ENCODE measurements at places on chromosomes 16 and 17.

DNA sequence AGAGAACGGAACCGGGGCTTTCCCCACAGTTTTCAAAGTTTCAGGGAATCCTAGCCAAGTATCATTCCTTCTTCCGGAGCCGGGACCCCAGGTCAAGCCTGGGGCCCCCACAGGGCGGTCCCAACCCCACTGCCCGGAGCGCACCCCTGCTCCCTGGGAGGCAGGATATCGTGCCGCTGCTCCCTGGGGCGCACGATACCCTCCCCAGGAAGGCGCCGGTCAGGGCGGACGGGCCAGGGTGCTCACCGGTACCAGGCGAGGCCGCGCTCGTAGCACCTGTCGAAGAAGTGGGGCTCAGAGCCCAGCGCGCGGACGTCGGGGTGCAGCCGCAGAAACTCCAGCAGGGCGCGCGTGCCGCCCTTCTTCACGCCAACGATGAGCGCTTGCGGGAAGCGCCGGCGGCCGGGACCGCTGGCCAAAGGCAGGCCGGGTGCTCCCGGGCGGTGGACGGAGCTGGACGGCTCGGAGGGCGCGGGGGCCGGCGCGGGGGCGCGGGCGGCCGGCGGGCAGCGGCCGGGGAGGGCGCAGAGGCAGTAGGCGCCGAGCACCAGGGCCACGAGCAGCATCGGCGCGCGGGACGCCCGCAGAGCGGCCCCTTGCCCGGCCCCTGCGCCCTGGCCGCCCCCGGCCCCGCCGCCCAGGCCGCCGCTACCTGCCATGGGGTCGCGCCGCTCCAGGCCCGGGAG is 407 bp downstream of the HS3ST6 start:
- DNase-seq: no peak

- DNase-seq: no peak
Observed at GRCh38 chr17:62653826-62654761, 26.6 kb downstream of the MRC2 start.

DNA sequence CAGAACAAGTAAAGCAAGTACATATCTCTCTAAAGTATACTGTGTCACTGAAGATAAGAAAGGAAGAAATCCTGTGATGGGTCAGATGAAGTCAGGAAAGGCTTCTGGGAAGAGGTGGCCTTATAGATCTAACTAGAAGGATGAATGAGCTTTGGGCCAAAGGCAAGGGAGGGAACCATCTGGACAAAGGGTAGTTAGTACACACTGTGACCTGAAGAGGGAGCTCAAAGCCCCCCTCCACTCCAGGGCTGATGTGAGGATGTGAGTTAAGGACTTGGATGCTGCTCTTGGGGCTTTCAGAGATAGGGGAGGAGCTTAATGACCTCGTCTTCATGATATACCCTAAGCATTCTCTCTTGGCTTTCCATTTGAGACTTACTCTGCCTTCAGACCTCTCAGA is 185.3 kb upstream of the CACNG3 start:
- DNase-seq: peak; percentile 56

DNA sequence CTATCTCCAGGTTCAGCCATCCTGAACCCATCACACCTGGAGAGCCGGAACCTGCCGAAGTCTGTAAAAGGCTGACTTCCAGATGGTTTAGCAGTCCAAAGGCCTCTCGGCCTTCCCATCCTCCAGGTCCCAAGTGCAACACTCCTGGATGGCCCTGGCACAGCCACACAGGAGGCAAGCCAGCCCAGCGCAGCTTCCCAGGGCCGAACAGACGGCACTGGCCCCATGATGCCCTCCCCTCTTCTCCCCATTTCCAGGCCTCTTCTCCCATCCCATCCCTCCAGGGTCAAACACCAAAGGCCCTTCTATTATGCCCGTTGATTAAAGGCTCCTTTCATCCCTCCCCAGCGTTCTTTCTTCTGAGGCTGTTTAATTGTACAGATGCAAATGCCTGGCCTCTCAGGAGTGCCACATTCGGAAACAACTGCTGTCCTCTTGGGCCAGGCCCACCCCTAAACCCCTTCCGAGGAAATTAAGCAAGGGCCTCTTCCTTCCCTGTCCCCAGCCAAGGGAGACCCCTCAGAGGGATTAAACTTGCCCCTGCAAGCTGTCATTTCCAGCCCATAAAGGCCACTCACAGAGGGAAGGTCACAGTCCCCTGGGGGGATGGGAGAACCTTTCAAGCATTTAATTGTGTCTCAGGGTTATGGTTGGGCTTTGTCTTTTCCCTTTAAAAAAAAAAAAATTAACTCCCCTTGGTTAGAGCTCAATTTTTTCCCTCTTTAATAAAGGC is 30.8 kb downstream of the AXIN2 start:
- DNase-seq: no peak

- peak; percentile 50 for DNase-seq
Observed at GRCh38 chr17:7323731-7324437, 5.3 kb downstream of the NEURL4 start.

- no peak for DNase-seq
Observed at GRCh38 chr17:78141437-78142118, 4.6 kb upstream of the C17orf99 start.

GRCh38 chr16:67237396-67238277 is 9.6 kb downstream of the FHOD1 start:
- no peak for DNase-seq

DNA sequence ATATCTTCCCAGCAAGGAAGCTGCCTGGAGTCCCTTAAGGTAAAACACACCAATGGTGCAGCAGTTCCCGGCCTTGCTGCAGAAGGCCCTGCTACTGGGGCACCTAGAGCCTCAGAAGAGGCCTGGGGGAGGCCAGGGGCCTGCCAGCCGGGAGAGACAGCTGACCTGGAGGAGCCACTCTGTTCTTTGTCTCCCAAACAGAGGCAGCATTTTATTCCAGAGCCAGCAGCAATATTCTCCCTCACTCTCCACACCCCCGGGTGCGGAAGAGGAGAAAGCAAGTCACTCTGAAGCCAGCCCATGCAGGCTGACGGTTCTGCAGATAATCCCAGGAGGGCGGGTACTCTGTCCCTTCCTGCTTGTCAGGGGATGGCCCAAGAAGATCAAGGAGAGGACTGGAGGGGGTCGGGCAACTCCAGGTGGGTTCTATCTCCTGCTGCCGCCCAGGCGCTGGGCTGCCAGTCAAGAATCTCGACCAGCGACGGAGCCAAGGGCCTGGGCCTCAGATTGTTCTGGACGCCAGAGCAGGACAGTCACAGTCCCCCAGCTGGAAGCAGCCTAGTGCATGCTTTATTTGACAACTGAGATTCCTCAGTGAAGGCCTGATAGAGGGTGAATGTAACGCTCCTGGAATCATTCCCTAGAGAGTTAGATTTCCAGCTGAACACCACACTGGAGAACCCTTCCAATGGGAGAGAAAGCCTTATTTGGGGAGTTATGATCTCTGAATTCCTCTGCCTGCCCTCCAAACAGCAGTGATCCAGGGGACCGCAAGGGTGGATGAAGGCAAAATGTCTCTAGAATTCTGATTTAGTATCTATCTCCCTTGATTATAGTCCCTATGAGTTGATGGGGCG is 1.1 kb upstream of the KIFC3 start:
- no peak for DNase-seq

GRCh38 chr17:80892900-80893603 is 98.6 kb upstream of the CHMP6 start:
- DNase-seq: no peak

DNA sequence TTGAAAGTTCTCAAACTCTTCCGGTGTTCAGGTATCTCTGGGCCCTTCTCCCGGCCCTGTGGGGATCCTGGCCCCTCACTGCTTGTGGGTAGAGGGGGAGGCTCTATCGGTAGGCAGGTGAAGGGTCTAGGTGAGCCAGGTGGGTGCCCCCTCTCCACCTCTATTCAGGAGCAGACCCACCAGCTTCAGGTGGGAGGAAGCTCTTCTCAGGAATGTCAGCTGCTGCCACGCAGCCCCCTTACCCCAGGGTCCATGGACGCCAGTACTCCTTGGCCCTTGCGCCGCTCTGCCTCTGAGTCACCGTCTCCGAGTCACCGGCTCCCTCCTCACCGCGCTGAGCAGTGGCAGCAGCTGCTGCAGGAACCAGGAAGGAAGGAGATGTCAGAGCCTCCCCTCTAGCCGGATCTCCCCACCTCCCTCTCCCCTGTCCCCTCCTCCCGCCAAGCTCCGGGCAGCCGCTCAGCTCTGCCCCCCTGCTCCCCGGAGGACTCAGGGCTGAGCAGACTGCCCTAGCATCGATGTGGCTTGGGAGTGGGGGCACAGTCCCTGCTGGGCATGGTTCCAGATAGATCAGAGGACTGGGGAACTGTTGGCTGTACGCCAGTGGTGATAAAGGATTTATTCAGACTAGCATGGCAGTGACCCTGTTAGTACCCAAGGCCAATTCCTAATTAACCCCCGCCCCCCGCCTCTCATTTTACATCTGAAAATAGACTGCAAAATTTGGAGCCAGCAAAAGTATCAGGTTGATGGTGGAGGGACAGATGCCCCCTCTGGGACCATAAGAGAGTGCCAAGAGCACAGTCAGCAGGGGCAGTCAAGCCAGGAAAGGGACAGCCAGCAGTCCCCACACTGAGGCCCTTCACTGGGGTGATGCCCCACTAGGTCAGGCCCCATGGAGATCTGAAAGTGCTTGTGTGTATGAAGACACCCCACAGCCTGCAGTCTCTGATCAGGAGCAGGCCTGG is at the start of gene OSBPL7:
Gene OSBPL7, minus strand, starts transcription at position 371 of the 968 bp plus-strand sequence. CDS start 1,516 bp downstream, outside the sequence.
- DNase-seq: peak; percentile 95

- peak; percentile 40 for DNase-seq
Observed at GRCh38 chr17:81328978-81329926, 34.1 kb upstream of the SLC38A10 start.

DNA sequence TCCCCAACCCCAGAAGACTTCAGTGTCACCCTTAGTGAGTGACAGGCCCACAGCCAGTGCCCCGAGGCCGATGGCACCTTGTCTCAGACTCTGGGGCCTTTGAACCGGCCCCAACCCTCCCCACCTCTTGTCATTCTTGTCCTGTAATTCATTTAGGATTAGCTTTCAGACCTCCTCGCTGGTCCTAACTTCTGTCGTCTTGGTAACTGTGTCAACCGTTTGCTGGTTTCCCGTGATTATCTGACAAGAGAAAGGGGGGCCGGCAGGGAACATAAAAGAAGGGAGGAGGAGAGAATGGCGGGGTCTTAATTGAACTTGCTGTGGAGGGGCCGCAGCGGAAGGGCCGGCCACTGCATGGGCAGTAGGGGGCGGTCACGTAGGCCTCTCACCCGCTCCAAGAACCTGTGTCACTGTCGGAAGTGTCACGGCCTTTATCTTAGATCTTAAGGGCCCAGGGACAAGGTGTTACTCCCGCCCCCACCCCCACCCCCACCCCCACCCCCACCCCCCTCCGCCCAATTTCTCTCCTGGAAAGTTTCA is 46.5 kb upstream of the GSE1 start:
- DNase-seq: no peak

- DNase-seq: no peak
Observed at GRCh38 chr17:80397034-80397387, 18.0 kb upstream of the ENDOV start.

DNA sequence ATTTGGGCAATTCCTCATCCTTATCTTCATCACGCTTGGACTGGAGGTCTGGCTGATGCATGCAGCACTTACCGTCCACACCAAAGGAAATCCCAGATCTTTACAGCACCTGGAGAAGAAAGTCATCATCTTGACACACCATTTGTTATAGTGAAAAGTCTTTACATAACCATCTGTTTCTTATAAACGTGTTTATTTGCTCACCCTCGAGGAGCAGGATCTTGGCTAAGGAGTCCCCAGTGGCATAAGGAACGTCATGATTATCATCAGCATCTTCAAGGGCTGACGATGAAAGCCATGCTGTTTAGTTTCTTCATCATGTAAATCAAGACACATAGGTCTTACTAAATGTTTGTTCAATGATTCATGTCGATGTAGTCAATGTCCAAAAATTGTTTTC is 248.8 kb upstream of the ELAC2 start:
- no peak for DNase-seq

GRCh38 chr17:82614095-82614631 is 34.1 kb downstream of the WDR45B start:
- no peak for DNase-seq

DNA sequence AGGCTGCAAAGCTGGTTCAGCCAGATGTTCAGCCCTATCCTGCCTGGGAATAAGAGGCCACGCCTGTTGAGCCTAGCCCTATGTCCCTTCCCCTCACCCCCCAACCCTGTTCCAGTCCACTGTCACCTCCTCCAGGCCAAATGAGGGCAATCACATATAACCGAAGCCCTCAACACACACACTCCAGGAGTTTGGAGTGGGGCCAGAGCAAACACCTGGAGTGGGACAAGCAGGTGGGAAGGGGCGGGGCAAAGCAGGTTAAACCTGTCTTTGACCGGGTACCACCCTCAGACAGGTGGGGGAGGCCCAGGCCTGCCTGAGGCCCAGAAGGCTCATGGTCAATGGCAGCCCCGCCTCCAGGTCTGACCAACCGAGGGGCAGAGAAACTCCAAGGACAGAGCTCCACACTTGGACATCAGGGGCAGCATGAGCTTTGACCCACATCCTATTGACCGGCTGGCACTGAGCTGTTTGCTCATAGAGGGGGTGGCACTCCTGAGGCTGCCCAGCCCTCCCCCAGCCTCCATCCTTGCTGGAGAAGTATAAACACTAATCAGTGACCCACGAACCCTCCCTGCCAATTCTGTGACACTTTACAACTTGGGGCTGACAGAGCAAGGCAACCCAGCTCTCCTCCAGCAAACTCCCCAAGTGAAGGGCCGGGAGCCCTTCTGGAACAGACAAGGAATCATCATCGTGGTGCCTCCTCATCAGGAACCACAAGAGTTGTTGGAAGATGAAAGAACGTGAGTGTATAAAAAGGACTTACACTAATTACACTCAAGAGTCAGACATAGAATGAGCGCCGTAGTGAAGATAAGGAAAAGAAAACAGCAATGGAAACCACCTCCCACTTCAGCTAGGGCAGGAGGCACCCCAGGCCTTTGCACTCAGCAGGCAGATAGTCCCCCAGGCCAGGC is 1.5 kb downstream of the ESRP2 start:
- DNase-seq: peak; percentile 51

DNA sequence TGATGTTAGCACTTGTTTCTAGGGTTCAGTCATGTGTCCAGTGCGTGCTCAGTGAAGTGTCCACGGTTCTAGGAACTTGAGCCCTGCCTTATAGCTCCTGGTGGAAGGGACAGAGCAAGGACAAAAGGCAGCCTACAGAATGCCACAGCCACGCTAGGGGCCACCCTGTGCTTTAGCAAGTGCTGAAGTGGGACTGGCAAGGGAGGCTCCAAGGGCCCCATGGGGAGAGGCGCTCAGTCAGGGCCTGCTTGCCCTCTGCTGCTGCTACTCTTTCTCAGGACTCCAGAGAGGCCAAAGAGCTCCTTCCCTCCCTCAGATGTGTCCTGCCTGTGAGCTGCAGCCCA is 6.8 kb downstream of the NT5C start:
- no peak for DNase-seq

GRCh38 chr16:74700438-74701225 is at the start of gene MLKL:
TSS of gene MLKL (minus strand) at chr16:74700862. CDS start at chr16:74695757, 5,105 bp downstream.
- peak; percentile 66 for DNase-seq

GRCh38 chr17:50344731-50345365 is 1.1 kb upstream of the XYLT2 start:
- no peak for DNase-seq

- DNase-seq: no peak
Observed at GRCh38 chr16:76309639-76310335, 32.6 kb downstream of the CNTNAP4 start.

GRCh38 chr16:77336637-77337036 is 98.2 kb downstream of the ADAMTS18 start:
- DNase-seq: no peak

All from RKO (cell line).